Stimulated activated CD4-positive, alpha-beta T cell treated with anti-CD3 and anti-CD28 coated beads, Interleukin-1b, Interleukin-23, amount 100 ng/mL, for 24 hours (primary cell): ENCODE measurements at places on chromosomes 1 and 21.

- peak; percentile 33 for DNase-seq
Measured at GRCh38 chr1:181038399-181038873, 4.7 kb downstream of the MR1 start.

DNA sequence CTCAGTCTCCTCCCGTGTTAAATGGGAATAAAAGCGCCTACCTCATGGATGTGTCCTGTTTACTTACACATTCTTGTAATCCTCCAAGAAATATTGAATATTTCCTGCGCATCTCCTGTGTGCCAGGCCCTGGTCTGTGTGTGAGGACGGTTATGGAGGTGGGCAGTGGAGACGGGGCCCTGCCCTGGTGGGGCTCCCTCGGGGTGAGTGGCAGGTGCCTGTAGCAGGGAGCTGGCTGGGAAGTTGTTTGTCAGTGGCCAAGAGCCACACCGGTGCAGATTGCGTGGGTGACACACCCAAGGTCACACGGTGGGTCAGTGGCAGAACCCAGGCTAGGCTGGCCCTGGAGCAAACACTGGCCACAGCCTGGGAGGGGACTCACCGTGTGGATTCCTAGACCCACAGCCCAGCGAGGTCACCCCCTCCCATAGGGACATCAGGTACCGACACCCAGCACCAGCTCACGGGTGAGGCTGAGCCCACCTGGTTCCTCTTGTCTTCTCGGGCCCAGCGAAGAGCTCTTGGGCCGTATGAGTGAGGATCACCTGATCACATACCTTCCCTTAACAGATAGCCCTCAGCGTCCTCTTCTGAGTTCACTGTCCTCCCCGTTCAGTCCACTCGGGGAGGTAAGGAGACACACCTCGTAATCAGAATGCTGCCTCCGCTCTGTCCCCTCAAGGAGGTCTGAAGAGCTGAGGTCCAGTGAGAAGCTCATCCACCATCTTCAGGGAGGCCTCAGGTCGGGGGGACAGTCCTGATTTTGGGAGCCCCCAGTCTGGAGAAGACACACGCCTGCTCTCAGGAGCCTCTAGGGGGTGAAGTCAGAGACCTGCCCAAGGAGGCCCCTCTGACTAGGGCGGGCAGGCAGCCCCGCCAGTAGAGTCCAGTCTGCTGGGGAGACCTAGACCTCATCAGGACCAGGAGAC is 349.6 kb downstream of the MATN1 start:
- DNase-seq, result no peak

DNA sequence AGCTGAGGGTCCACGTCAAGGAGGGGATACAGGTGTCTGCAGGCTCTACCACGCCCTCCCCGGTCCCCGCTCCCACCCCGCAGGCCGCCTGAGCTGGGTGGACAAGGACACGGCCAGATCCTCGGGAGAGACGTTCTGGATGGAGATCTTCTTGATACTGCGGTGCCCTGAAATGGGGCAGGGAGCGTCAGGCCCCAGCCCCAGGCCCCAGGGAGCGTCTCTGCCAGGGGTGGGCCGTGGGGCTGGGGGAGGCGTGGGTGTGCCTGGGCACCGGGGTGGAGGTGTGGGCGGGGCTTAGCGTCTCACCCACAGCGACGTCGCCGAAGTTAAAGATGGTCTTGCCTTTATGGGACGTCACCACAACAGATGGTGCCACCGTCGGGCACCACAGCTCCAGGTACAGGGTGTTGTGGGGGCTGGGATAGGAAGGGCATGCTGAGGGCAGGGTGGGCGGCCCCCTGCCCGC is 7.3 kb upstream of the TMEM52 start:
- DNase-seq, result no peak

DNA sequence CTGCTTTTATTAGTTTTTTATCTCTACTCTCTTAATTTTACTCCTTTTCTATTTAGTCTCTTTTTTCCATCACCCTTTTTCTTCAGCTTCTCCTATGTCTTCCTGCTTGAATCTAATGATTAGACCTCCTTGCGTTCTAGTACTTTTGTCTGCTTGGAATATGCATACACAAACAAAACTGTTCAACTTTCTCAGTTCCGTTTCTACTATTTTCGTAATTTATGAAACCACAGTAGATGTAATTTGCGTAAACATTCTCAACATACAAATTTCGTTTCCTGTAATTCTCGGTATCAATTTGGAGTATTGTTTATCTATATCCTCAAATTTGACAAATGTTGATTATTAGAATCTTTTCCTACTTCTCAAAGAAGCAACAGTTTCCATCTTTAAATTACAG is 772.5 kb downstream of the USP25 start:
- no peak for DNase-seq

DNA sequence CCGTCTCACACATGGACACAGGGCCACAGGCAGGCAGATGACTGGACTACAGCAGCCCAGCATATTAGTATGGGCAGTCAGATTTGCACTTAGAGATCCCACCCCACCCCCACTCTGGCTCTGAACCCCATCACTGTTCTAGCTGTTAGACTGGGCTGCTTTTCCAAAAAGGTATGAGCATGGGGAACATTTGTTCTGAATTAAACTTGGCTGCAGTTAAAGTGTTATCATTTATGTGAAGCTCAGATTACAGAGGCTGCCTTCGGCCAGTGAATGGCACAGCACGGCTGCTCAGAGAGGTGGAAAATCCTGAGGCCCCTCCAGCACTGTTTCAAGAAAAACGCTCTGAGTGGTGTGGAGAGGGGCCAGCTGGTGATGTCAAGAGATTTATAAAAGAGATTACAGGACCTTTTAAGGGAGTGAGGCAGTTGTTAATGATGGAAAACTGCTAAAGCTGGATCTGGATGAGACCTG is 6.9 kb upstream of the NOS1AP start:
- DNase-seq, result no peak

GRCh38 chr1:223524930-223525451 is 131.8 kb downstream of the CCDC185 start:
- DNase-seq, result no peak

DNA sequence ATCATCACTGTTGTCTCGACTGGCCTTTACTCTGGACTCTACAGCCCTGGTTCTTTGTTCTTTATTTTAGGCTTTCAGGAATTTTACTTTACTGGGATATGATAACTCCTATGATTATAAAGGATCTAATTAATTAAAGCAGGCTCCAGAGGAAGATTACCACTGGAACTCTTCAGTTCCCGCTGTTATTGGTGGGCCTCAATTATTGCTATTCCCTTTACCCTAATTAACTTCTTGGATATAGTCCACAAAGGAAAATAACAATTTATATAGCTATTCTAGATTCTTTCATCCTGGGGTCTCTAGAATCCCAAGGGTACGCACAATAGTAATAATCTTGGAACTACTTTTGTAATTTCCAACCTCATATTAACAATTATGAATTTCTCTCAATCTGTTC is 8.5 kb upstream of the OVAAL start:
- DNase-seq, result no peak

- DNase-seq, result no peak
Measured at GRCh38 chr1:6007318-6008083, 15.3 kb upstream of the NPHP4 start.

GRCh38 chr21:46504666-46505065 is 46.0 kb downstream of the DIP2A start:
- no peak for DNase-seq

DNA sequence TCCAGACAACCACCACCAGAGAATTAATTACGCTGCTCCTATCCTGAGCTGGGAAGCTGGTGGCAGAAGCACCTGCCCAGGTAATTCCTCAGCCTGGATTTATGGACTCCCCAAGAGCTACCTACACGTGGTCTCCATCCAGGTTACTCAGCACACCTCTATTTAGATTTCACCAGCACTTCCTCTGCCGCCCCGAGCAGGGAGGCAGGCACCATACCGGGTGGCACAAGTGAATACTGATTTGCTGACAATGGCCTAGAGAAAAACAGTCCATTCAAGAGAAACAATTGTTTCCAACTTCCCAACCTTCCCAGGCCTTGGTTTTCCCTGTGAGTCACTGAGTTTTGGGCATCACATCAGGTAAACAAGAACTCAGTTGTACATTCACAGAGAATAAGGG is 134.3 kb downstream of the MATN1 start:
- no peak for DNase-seq

DNA sequence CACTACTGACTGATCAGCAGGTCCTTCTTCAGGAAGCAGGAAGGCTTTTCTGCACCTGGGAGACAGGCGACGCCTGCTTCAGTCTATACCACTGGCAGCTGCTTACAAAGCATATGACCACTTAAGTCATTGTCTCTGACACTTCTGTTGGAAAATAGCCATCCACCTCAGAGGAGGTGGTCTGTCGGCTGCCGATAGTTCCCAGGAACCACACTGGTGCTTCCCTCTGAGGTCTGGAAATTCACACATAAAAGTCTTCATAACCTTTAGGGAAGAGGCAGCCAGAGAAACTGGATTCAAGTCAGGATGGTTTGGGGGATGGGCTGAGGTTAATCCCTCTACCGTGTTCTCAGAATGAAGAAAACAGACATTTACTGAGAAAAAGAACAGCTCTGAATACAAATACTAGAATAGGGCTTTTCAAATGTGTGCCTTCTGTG is 15.6 kb upstream of the SRP9 start:
- no peak for DNase-seq

- DNase-seq, result no peak
Measured at GRCh38 chr1:205285381-205286101, 36.0 kb downstream of the NUAK2 start.

DNA sequence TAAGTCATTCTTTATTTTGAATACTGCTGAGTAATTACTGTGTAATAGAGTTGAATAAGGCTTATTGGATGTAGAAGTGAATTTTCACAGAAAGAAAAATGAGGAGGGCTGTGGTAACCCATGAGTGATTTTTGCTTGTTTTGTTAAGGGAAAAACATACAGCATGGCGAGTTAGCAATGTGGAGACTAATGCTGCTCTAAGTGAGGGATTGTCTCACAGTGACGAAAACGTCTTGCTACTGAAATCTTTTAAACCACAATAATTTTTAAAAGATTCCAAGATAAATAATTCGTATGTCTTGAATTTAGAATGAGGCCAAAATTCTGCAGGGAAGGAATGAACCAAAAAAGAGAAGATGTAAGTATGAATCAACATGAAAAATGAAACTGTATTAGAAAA is 16.2 kb upstream of the PLA2G4A start:
- no peak for DNase-seq

DNA sequence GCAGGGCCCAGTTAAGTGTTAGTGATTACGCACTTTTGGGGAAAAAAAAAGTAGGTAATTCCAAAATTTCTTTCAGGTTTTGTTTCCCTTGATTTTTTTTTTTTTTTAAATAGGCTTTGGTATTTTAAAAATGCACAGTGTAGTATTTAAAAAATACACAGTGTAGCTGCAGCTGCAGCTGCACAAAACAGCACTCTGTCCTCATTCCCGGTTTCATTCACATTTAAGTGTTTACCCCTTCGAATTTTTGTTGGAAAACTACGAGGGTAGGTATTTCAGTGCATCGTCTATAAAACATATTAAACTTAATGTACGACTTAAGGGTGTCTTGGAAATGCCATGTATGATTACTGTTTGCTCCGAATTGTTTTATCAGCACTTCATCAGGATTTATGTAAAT is 3.4 kb downstream of the NEK7 start:
- no peak for DNase-seq

GRCh38 chr1:49226758-49227157 is 450.1 kb upstream of the BEND5 start:
- no peak for DNase-seq
